ENCODE measurements at places on chromosomes 3 and 15.

DNA sequence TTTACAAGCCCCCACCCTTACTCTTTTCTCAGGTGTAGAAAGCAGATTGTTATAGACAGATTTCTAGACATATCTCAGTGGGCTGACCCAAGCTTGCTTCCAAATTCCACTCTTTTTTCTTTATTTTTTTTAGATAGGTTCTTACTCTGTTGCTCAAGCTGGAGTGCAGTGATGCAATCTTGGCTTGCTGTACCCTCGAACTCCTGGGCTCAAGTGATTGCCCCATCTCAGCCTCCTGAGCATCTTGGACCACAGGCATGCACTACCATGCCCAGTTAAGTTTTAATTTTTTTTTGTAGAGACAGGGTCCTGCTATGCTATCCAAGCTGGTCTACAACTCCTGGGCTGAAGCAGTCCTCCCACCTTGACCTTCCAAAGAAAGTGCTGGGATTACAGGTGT, 53.5 kb upstream of the ADAMTS9 start:
- DNase-seq, result no peak

DNA sequence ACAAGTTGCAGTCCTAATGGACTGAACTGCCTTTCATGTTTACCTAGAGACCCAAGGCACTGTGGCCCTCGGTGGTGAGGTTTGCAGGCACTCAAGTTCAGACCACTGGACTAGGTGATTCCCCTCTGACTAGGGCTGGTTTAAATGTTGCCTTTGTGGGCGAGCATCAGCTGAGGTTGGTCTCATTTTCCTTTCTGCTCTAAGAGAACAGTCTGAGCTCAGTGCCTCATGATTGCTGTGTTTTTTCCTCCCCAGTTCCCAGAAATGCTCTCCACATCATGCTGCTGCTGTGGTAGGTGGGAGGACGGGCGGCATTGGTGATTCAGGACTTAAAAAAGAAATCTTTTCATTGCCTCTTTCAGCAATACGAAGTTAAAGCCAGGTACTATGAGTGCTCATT, 237.2 kb downstream of the MBNL1 start:
- no peak for DNase-seq

GRCh38 chr15:96273317-96274086, 57.0 kb upstream of the NR2F2 start:
- DNase-seq, result no peak

DNA sequence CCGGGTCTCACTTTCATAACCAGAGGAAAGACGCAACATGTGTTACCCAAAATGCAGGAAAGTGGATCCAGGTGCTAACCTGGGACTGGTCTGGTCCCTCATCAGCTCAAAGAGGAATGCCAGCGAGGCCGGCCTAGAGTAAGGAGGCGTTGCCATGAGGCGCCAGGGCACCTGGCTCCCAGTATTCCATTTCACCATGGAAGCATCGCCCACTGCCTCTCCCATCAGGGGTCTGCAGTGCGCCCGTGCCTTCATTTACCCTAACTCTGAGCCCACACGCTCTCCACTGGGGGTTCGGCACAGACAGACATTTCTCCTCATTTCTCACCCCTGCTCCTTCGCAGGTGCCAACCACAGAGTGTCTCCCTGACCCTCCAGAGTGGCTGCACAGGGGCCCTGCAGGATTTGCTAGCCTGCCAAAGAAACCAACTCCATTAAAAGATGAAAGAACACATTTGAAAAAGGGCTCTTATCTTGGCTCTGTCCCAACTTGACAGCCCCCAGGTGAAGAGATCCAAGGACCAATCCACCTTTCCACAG, 61.5 kb downstream of the ABTB1 start:
- DNase-seq, result no peak

DNA sequence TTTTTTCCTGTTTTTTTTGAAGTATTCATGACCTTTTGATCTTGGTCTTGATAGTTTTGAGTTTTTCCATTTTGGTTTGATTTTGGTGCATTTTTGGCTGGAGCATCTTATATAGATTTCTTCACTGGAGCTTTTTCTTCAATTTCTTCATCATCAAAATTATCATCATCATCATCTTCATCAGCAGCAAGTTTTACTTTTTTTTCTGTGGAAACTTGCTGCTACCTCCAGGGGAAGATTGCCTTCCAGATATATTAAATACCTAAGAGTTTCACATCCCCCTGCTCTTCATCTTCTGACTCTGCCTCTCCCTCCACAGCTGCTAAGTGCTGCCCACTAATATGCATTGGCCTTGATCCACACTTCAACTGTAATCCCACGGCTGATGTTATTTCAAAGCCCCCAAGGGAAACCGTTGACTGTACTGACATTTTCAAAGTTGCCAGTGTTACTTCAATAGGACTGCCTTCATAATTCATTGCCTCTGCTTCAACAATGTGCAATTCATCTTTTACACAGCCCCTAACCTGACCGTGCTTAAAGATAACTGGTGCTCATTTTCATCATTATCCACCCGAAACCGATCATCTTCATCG, 151.7 kb downstream of the NR1D2 start:
- DNase-seq, result no peak
